ENCODE measurements at places on chromosomes 1 and 21.

DNA sequence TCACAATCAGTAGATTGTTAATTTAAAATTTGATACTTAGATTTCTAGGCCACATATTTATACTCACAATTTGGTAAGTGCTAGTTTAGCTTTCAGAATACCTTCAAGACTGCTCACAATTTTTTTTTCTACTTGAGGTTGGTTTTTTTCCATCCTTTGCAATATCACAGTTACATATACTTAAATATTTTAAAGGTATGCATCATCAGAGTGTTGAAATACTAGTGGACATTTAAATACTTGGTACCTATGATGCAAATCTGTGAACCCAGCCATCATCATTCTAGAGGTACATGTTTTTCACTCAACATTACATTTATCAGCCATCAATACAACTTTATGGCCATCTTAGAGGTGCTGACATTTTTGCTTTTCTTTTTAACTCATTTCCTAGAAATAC lies 6.2 kb upstream of the LRRC40 start:
- DNase-seq = no peak

GRCh38 chr1:24988558-24988912 lies 58.5 kb upstream of the RUNX3 start:
- no peak for DNase-seq

GRCh38 chr1:215883004-215883403 lies 315.9 kb downstream of the KCTD3 start:
- no peak for DNase-seq

DNA sequence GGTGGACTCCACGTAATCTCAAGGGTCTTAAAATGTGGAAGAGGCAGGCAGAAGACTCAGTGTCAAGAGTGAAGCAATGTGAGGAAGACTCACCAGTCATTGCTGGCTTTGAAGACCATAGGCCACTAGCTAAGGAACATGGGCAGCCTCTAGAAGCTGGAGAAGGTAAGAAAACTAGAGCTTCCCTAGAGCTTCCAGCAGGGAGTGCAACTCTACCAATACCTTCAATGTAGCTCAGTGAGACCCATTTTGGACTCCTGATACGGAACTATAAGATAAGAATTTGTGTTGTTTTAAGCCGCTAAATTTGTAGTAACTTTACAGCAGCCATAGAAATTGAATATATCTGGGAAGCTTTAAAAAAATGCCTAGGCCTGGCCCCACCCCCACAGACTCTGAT lies 18.9 kb downstream of the METTL13 start:
- DNase-seq = no peak

- DNase-seq = no peak
Measured at GRCh38 chr1:15107058-15107687, 46.4 kb upstream of the TMEM51 start.

DNA sequence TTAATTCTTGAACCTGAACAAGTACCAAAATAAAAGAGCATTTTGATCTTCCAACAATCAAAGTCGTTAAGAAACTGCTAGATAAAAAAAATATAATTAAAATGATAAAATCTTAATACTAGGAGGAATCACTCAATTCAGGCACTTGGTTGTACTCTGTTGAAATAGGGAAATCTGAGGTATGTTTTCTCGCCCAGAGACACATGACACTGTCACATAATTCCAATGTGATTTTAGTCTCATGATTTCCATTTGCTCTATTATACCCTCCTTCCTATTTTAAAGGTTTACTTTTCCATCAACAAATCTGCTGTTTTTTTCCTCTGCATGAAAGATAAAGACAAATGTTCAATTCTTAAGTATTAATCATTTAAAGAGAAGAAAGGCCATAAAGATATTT lies 97.6 kb downstream of the ZZZ3 start:
- no peak for DNase-seq

DNA sequence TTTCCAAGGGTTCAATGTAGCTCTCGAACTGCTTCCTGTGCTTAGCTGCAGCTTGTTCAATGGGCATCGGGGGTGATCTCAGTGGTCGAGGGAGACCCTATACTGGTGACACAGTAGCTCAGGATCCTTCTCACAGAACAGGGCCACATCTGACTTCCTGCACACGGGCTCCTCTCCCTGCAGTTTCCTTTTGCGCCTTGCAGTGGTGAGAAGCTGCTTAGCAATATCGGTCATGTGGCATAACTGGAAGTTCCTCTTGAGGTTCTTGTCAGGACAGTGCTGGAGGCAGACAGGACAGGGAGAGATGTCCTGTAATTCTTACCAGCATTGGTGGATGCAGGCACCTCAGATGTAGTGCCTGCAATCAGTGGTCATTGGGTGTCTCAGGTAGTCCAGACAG lies 140.5 kb upstream of the MAP1LC3C start:
- no peak for DNase-seq

GRCh38 chr1:201749059-201749690 lies 79.8 kb upstream of the IPO9 start:
- no peak for DNase-seq

- DNase-seq = no peak
Measured at GRCh38 chr1:167332503-167332902, 111.8 kb downstream of the POU2F1 start.

GRCh38 chr1:157878059-157878458 lies 36.5 kb upstream of the CD5L start:
- DNase-seq = no peak

GRCh38 chr21:44513389-44514217 lies 26.4 kb downstream of the KRTAP10-1 start:
- DNase-seq = no peak

DNA sequence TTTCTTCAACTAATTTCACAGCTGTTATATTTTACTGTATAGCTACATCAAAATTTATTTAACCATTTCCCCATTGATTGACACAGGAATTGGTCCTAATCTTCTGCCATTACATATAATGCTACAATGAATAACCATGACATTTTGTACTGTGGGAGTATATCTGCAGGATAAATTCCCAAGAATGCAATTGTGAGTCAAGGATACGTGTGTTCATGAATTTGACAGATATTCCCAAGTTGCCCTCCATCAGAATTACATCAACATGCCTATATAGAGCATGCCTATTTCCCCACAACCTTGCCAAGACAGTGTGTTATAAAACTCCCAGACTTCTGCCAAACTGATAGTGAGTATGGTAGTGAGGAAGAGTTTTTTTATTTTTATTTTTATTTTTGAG lies 2.7 kb upstream of the TIE1 start:
- DNase-seq = no peak

GRCh38 chr1:234758851-234759250 lies 148.9 kb upstream of the IRF2BP2 start:
- DNase-seq = no peak

DNA sequence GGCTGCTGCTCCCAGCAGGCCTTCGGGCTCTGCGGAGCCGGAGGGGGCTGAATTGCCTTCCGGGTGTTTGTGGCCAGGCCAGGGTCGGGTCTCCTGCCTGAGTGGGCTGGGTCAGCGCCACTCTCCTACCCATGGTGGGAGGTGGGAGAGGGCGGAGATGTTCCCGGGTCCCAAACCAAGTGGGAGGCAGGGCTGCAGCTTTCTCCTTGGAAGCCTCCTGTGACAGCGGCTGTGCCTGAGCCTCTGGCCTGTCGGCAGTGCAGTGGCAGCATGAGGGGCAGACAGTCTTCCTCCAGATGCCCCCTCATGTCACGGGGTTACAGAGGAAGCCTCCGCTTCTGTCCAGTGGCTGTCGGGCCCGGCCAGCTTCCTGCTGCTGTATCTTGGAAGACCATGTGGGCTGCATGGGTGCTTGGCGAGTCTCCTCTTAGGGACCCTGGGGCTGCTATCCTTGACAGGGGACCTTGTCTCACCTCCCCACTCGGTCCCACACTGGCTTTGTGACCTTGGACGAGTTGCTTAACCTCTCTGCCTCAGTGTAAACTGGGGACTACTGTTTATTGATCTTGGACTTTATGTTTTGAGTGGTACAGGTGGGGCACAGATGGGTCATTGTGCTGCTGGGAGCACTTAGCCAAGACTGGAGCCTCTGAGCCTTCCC lies 4.3 kb downstream of the SKI start:
- DNase-seq = no peak

GRCh38 chr1:54124472-54124871 lies 28.3 kb downstream of the CDCP2 start:
- DNase-seq = no peak

- peak; percentile 25 for DNase-seq
Measured at GRCh38 chr1:200867018-200867811, 5.6 kb upstream of the GPR25 start.

All from GM13977 (cell line).